Activated naive CD8-positive, alpha-beta T cell treated with anti-CD3 and anti-CD28 coated beads, Interleukin-2, amount 50 U/mL, for 16 hours (primary cell): ENCODE measurements at places on chromosomes 16 and 17.

GRCh38 chr17:39705786-39706348 is 6.0 kb downstream of the ERBB2 start:
- no peak for DNase-seq

DNA sequence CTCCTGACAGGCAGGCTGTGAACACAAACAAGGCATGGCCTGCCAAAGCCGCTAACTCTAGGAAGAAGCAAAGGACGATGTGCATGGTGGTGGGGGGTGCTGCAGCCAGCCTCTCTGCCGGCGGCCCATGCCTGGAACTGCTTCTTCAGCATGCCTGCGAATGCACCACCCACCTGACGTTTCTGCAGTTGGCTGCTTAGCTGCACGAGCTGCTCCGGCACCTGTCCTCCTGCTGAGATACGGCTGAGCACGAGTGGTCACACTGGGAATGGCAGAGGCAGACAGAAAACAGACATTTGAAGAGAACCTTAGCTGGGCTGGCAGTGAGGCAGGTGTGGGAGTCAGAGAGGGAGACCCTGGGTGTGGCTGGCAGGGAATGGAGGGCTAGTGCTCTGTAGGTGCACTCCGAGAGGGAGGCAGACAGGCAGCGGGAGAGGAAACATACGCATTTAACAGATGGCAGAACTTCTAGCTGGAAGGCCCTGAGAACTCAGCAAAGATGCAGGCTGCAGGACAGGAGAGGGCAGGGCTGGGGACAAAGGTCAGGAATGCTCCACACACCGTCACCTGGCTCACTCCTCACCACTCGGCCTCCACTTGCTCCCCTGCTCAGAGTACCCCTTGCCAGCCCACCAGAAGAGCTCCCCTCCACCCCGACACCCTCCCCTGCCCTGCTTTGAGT is 5.2 kb downstream of the FLCN start:
- no peak for DNase-seq

DNA sequence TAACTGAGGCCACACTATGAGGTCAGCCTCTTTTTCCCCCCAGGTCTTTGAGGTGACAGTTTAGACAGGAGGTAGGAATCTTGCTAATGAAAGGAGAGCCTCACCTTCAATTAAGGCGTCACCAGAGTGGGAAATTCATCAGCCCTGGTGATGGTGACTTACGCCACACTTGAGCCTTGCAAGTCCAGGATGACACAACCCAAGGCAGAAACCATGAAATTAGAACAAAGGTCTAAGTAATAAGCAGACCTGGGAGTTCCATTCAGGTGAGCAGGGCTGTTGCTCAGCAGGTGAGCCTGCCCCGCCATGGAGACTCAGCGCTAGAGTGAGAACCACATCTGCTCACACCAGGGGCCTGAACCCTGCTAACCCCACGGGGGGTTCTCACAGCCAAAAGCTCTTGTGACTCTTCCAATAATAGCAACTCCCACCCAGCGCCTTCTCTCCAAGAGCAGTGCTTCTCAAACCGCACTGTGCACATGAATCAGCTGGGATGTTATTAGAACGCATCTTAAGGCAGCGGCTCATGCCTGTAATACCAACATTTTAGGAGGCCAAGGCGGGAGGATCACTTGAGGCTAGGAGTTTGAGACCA is 28.7 kb upstream of the KIFC3 start:
- no peak for DNase-seq

DNA sequence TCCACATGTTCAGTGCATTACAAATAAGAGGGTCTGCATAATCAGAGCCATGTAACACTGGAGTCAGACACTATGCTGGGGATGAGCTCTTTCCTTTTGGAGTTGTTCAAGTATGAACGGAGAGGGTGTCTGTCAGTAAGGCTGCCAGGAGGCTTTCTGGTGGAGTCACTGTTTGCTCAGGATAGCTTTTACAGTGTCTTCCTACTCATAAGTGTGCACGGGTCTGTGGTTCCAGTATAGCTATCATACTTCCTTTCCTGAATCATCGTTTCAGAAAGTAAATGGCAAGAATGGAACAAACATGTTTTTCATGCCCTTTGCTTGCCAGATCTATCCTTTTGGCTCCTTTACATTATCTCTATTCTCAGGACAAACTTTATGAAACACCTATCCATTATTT is 152.7 kb upstream of the CDH11 start:
- no peak for DNase-seq

DNA sequence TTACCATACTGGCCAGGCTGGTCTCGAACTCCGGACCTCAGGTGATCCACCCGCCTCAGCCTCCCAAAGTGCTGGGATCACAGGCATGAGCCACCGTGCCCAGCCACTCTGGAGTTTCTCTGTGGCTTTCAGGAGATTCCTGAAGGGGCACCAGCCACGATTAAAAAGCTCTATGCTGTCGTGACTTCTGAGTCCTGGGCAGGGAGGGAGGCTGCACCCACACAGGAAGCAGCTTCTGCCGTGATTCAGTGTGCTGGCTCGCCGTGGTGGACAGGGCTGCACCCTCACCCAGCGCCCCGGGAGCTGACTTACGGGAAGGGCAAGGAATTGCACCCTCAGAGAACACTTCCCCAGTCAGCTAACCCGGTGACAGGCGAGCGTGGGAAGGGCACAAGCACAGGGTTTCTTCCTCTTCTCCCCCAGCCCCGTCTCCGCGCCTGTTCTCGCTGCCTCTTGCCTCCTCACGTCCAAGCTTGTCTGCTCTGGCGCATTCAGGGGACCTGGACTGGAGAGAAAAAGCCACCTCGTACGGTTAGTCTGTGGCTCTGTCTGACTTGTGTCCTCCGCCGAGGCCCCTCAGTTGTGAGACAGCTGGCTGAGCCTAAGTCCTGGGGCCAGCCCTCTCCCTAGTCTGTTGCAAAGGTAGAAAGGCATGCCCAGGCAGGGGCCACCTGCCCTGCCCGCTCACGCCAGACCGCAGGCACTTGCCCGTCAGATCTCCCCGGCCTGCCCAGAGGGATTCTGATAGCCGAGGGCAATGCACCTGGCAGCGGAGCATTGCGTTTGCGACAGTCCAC is 145.0 kb downstream of the SEC14L1 start:
- DNase-seq = no peak

GRCh38 chr16:81004646-81005353 is 1.9 kb downstream of the CMC2 start:
- no peak for DNase-seq
